ENCODE measurements at places on chromosomes 2 and 18. TPM values are rescaled to one million over a fixed set of nuclear protein-coding genes. Genes with fewer than 3 reads are reported as not detected.

The RAPGEF4 gene
- total RNA-seq, result 13.6 TPM

The CD8A gene
- 5.9 TPM for total RNA-seq

The RTTN gene
- total RNA-seq, result 12.3 TPM

The TRPM8 gene
- total RNA-seq, result 2.5 TPM

DNA sequence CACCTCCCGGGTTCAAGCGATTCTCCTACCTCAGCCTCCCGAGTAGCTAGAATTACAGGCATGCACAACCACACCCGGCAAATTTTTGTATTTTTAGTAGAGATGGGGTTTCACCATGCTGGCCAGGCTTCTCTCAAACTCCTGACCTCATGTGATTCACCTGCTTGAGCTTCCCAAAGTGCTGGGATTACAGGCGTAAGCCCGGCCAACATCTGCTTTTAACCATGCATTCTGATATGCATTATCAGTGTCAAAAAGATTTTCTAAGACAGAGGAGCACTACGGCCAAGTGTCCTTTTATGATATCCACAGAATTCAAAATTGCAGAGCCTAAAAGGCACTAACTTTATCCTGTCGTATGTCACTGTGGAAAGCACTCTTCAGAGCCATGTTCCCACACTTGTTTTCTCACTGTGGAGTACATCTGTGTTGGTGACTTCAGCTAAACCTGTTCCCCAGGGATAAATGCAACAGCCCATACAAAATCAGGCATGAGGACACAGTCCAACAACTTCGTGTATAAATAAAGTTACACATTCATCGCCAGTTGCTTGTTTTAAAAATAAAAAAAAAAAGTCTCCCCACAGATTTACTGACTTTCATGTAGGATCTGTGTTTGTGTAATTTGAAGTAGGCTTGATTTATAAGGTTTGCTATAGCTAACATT lies 56.4 kb downstream of the STK25 start:
- H3K27ac ChIP-seq, result no peak overlapping the region
- H3K4me1 ChIP-seq, result no peaks in the 10 kb centered on the region
- peak; percentile 51 for DNase-seq
- H3K4me3 ChIP-seq, result no peak overlapping the region
- H3K36me3 ChIP-seq, result no peaks in the 10 kb centered on the region
- no peaks in the 10 kb centered on the region for H3K27me3 ChIP-seq

GRCh38 chr2:101429453-101429852 lies 42.1 kb upstream of the CREG2 start:
- H3K27ac ChIP-seq, result no peak overlapping the region
- no peaks in the 10 kb centered on the region for H3K36me3 ChIP-seq
- no peaks in the 10 kb centered on the region for H3K27me3 ChIP-seq
- no peak overlapping the region for H3K4me3 ChIP-seq

- no peaks in the 10 kb centered on the region for H3K27me3 ChIP-seq
- DNase-seq, result no peak
- H3K36me3 ChIP-seq, result no peaks in the 10 kb centered on the region
- H3K27ac ChIP-seq, result no peak overlapping the region
These were observed 61.3 kb upstream of the PAX3 start for GRCh38 chr2:222360146-222360545.

DNA sequence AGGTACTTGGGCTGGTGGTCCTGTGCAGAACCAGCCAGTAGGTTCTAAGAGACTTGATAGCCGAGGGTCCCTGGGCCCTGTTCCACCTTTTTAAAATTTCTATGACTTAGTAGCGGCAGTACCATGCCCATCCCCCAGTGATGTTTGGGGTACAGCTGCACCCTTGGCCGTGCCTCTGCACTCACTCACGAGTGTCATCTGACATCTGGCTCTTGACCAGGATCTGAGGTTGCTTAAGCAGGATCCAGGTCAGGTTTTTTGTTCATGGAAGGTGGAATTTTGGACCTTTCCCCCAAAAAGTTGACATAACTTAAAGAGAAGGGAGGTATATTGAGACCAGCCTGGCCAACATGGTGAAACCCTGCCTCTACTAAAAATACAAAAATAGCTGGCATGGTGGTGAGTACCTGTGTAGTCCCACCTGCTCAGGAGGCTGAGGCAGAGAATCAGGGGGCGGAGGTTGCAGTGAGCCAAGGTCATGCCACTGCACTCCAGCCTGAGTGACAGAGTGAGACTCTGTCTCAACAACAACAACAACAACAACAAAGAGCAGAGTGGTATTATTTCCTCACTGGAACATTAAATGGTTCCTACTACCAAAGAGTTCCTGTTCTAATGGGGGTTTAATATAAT lies 163.6 kb downstream of the NEDD4L start:
- peak overlapping the region; percentile 12 for H3K27ac ChIP-seq
- H3K4me3 ChIP-seq, result no peak overlapping the region
- no peaks in the 10 kb centered on the region for H3K27me3 ChIP-seq
- no peak for DNase-seq
- H3K4me1 ChIP-seq, result peaks cover 15% of the 10 kb centered on the region

DNA sequence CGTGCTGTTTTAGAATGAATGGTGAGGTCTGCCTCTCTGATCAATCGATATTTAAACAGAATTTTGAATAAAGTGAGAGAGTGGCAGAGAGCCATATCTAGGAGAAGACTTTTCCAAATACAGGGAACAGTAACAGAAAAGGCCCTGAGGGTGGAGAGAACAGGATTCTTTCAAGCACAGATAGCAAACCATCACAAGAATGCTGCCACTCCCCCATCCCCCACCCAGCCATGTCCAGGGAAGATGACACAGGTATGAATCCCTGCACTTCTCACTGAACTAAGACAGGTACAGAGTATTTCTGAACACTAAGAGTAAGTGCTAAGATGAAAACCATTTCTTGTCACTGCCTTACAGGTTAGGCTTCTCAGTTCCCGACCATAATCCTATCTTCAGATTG lies 23.6 kb downstream of the LRATD1 start:
- no peaks in the 10 kb centered on the region for H3K4me1 ChIP-seq
- H3K4me3 ChIP-seq, result no peak overlapping the region
- no peak overlapping the region for H3K27ac ChIP-seq
- DNase-seq, result no peak
- H3K27me3 ChIP-seq, result no peaks in the 10 kb centered on the region
- H3K36me3 ChIP-seq, result no peaks in the 10 kb centered on the region
